Foreskin fibroblast (primary cell): ENCODE measurements at places on chromosomes 6 and 20.
A peak's percentile ranks its signal among the peaks of the same experiment; 100 is the strongest.

DNA sequence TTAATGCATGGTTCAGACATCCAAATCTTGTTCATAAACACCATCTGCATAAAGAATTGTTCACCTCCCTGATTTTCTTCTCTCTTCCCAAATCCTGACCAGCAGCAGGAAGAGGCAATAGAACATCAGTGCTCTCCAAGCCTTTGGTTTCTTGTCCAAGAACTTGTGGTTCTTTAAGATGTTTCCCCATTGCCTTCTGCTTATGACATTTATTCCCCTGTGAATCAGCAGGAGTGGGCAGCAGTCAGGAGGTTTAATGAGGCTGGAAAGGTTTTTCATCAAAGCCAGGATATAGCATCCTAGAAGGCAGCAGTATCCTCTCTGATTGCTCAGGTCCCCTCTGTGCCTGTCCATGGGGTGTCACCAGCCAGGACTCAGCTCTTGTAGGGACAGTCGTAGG lies 5.3 kb downstream of the HDDC2 start:
- no peak for DNase-seq

- DNase-seq, result peak; percentile 27
Measured at GRCh38 chr20:58880994-58881752, 28.7 kb downstream of the GNAS start.

GRCh38 chr20:15976047-15976736 lies 597.1 kb downstream of the KIF16B start:
- DNase-seq, result no peak

- peak; percentile 32 for DNase-seq
Measured at GRCh38 chr6:159110013-159110412, 59.2 kb upstream of the FNDC1 start.

GRCh38 chr6:146149770-146150169 lies 120.9 kb downstream of the GRM1 start:
- DNase-seq, result no peak

DNA sequence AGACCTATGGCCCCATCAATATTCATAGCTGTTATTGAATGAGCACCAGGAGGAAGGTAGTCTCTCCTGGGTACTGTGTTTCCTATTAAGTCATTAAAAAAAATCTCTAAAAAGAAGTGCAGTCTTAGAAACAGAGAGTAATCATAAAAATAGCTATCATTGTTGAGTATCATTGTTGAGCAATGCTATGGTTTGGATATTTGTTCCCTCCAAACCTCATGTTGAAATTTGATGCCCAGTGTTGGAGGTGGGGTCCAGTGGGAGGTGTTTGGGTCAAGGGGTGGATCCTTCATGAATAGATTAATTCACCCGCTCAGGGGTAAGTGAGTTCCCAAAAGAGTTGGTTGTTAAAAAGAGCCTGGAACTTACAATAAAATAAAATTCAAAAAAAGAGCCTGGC lies 88.1 kb upstream of the IYD start:
- no peak for DNase-seq

GRCh38 chr6:3094815-3095214 lies 23.7 kb upstream of the BPHL start:
- DNase-seq, result no peak

- peak; percentile 30 for DNase-seq
Measured at GRCh38 chr6:45651301-45651700, 273.6 kb upstream of the SUPT3H start.

DNA sequence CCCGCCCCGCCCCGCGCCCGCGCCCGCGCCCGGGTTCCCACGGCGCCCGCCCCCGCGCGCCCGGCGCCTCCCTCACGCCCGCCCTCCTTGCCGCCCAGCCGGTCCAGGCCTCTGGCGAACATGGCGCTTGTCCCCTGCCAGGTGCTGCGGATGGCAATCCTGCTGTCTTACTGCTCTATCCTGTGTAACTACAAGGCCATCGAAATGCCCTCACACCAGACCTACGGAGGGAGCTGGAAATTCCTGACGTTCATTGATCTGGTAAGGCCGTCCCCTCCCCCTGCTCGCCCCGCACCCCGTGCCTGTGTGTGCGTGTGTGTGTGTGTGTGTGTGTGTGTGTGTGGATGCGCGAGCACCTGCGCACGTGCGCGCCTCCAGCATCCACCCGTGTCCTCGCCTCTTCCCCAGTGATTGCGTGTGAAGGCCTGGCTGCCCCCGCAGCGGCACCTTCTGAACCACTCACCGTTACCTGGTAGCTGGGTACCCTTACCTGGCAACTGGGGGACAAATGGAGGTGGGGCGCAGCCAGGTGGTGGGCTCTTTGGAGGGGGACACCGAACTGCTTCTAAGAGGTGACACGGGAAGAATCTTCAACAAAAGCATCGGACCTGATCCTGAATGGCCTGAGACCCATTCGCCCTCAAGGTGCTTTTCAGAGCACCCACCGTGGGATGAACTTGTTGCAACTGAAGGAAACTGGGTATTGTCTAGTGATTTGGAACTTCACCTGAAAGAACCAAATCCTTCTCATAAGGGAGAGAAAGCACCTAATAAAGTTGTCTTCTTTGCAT lies at the start of gene AIG1:
Gene AIG1, plus strand, starts transcription at position 84 of the 791 bp plus-strand sequence. Its CDS starts 37 bp downstream, at position 121.
- DNase-seq, result no peak

- DNase-seq, result peak; percentile 37
Measured at GRCh38 chr20:44442298-44443070, 33.2 kb upstream of the TTPAL start.

DNA sequence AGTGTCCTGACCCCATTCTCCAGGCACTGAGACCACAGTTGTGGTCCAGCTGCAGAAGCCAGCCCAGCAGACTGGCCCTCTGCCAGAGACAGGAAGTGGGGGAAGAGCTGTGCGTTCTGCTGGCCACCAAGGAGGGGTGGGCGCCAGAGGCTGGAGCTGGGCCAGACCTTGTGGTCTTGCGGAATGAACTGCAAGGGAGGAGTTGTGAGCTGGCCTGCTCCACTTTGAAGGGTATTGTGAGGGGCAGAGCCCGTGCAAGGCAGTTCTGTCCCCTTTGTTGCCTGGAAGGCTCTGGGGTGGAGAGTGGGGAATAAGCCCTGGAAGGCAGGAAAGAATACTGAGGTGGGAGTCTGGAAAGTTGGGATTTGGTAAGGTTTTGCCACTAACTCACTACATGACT lies 3.6 kb upstream of the MDFI start:
- DNase-seq, result no peak

DNA sequence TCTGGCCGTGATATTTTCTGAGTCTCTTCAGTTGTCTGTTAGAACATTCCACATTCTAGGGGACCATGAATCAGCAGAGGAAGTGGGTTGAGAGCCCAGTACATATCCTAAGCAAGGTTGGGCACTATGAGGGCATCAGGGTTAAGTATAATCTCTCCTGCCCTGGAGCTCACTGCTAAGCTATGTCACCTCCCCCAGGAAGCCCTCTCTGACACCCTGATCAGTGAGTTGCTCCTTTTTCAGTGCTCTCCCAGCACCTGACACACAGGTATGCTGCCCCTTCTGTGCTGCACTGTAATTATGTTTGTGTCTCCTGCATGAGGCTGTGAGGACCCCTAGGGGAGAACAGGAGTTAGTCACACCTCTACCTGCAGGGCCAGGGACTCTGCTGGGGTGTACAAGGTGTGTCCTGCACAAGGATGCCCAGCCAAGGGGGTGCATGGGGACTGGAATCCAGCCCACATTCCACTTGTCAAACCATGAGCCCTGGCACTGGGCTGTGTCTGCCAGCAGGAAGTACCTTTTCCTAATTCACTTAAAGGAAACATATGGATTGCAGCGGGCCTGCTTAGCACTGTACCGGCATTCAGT lies 3.9 kb downstream of the RAB44 start:
- DNase-seq, result no peak

- no peak for DNase-seq
Measured at GRCh38 chr6:150230832-150231524, 88.1 kb downstream of the PPP1R14C start.

GRCh38 chr20:25668446-25668845 lies 28.2 kb downstream of the ZNF337 start:
- no peak for DNase-seq

- DNase-seq, result peak; percentile 68
Measured at GRCh38 chr6:137776786-137777686, 90.0 kb upstream of the TNFAIP3 start.

DNA sequence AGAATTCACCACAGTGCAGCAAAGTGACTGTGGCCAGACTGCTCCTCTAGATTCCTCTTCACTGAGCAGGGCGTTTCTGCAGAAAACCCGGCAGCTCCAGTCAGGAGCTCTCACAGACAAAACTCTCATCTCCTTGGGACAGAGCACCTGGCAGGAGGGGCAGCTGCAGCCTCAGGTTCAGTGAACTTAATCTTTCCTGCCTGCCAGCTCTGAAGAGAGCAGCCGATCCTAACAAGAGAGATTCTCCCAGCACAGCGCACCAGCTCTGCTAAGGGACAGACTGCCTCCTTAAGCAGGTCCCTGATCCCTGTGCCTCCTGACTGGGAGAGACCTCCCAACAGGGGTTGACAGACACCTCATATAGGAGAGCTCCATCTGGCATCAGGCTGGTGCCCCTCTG lies 1065.5 kb downstream of the GRIK2 start:
- no peak for DNase-seq

DNA sequence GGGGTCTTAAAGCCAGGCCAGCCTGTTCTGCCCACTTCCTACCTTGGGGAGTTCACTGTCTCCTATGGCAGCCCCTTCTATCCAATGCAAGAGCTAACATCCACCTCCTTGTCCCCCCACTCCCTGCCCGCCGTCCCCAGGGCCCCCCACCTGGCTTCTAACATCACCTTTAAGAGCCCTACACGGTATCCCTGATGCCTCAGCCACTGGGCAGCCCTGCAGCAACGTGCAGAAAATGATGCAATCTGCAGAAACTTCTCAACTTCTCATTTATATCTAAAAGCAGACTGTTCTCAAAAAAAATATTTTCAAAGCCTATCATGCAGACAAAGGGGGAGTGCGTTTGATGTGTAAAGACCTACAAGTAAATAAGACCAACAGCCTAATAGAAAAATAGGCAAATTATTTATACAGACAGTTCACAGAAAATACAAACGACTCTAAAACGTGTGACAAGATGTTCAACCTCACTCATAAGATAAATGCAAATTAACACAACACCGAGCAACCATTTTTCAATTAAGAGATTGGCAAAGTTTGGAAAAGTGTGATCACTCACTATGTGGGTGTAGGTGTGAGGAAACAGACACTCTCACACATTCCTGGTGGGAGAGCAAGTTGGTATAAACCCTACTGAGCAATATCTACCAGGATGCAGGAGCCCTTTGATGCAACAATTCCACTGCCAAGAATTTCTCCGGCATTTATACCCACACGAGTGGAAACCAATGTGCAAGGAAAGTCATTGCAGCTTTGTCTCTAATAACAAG lies 15.1 kb upstream of the HCK start:
- no peak for DNase-seq

- DNase-seq, result no peak
Measured at GRCh38 chr20:8788831-8789230, 280.1 kb upstream of the PLCB4 start.

DNA sequence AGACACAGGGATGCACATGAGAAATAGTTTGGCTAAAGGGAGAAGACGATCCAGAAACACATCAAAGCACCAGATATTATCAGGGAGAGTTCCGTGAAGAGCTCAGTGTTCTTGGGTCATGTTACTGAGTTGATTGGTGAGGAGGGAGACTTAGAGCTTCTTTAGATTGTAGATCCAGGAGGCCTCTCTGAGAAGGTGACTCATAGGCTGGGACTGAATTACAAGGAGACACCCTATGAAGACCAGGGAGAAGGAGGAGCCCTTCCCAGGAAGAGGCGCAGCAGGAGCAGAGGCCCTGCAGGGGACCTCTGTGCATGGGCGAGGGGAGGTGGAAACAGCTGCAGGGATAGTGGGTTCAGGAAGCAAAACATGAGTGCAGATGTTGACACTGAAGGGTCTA lies 196.5 kb downstream of the SLC24A3 start:
- peak; percentile 8 for DNase-seq

GRCh38 chr6:34226731-34227586 lies 9.7 kb upstream of the HMGA1 start:
- no peak for DNase-seq

GRCh38 chr6:148811459-148811858 lies 64.6 kb downstream of the UST start:
- no peak for DNase-seq

- DNase-seq, result peak; percentile 23
Measured at GRCh38 chr6:105250533-105250932, 70.7 kb upstream of the POPDC3 start.

DNA sequence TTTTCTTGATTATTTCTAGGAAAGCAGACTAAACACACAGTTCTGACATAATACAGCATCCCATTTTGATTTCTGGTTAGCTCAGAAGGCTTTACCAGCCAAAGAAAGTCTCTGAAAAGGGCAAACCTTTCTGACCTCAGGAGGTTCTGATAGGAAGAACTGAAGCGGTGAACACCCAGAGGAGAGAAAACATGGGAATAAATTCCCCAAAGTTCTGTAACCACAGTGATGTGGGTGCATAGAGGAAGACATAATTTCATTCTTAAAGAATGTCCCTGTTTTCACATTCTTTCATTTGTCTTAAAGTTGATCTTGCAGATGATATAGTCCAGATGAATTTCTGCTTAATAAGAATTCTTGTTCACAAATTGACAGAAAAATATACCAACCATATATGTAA lies 60.3 kb downstream of the RSPO3 start:
- no peak for DNase-seq

DNA sequence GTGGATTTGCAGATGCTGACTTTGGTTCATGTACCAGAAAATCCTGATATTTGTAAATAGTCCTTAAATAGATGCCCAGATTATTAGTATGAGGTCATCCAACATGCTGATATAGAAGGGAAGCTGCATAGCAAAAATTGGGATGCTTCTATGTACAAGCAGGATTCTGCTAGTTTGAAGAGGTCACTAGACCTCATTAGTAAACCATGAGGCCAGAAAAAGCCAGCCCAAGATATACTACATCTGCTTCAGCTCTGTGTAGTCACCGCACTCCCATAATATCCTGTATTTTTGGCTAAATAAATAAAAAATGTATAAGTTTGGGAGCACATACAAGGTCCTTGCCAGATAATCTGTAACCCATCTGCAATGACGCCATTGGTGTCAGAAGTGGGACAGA lies 13.0 kb downstream of the PTPRT start:
- DNase-seq, result no peak

DNA sequence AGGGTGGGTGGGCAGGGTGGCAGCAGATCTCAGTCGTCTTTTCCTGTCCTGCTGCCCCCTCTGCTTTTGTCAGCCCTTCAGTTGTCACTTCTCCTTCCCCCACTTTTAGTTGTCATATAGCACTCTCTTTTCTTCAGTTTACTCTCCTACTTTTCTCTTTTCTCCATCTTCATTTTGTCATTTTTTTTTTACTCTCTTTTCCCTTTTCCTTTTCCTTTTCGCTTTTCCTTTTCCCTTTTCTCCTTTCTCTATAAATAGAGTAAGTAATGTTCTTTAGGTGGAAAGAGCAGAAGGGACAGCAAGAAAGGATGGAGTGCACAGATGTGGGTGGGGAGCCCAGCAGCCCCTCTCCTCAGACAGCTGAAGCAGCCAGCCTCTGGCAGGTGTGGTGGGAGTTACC lies 108.6 kb downstream of the LRRC1 start:
- no peak for DNase-seq

- no peak for DNase-seq
Measured at GRCh38 chr20:61964675-61965605, 100.7 kb downstream of the TAF4 start.

- peak; percentile 39 for DNase-seq
Measured at GRCh38 chr6:139625998-139626975, 251.8 kb upstream of the CITED2 start.
